ENCODE measurements at places on chromosomes 2 and 18.

- DNase-seq: no peak
Observed at GRCh38 chr2:145344076-145344724, 824.3 kb upstream of the ZEB2 start.

DNA sequence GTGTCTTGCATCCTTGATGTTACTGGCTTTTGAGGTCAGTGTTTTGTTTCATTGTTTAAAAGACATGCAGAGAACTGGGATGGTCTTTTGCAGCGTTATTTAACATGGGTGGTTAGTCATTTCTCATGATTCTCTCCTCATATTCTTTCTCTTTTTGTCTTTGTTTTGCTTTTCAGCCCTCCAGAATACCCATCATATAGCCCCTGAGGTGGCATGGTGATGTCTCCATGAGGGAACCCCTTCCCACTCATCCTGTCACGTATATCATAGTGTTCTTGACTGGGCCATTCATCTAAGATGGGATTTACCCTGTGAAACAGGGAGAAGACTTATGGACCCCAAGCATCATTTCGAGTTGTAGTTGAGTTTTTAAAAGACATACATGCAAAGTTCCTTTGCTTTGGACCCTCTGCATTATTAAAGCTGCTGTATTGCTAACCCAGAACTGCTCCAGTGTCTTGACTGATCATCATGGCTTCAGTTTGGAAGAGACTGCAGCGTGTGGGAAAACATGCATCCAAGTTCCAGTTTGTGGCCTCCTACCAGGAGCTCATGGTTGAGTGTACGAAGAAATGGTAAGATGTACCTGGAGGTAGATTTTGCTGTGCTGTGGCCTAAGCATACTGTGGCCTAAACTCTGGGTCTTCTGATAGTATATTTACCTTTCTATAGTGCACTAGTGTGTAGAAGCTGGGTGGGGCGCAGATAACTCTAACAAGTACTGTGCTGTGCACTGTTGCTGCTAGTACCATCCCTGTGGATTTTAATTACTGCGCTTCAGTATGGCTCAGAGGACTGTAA is 1.4 kb downstream of the EHBP1 start:
- DNase-seq: no peak

- DNase-seq: no peak
Observed at GRCh38 chr2:209114588-209115240, 309.1 kb upstream of the MAP2 start.

DNA sequence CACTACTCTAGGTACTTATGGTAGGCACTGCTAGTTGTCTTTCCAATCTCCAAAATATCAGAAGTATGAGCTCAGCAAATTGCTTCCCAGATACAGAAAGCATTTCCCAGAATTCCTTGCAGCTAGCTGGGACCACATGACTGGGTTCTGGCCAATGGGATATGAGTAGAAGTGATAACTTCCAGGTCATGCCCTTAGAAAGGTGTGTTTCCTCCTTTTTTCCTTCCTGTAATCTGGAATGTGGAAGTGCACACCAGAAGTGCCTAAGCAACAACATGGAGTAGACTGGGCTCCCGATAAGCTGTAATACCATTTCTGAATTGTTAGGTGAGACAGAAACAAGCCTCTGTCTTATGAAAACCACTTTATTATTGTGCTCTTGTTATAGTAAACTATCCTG is 279.8 kb downstream of the ZNF385B start:
- no peak for DNase-seq

- no peak for DNase-seq
Observed at GRCh38 chr2:174587579-174587978, 10.0 kb downstream of the WIPF1 start.

GRCh38 chr2:10873790-10874437 is 37.8 kb upstream of the KCNF1 start:
- no peak for DNase-seq

GRCh38 chr2:138223319-138223718 is 259.0 kb downstream of the HNMT start:
- no peak for DNase-seq

DNA sequence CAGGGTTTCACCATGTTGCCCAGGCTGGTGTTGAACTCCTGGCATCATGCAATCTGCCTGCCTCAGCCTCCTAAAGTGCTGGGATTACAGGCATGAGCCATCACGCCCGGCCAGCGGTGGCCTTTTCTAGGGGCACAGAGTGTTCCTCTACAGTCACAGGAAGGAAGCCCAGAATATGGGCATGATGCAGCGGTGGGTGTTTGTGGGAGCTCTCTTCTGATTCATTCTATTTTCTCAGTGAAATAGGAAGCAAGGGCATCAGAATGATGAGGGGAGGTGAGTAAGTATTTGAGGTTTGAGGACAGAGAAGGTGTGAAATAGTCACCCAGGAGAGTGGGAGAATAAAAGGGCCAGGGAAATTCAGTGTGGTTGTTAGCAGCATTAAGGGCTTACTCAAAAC is 70.3 kb upstream of the PSME4 start:
- DNase-seq: peak; percentile 66

- DNase-seq: peak; percentile 4
Observed at GRCh38 chr2:238784671-238785527, 63.0 kb upstream of the TWIST2 start.

GRCh38 chr18:3089579-3089978 is 76.6 kb upstream of the LPIN2 start:
- no peak for DNase-seq

DNA sequence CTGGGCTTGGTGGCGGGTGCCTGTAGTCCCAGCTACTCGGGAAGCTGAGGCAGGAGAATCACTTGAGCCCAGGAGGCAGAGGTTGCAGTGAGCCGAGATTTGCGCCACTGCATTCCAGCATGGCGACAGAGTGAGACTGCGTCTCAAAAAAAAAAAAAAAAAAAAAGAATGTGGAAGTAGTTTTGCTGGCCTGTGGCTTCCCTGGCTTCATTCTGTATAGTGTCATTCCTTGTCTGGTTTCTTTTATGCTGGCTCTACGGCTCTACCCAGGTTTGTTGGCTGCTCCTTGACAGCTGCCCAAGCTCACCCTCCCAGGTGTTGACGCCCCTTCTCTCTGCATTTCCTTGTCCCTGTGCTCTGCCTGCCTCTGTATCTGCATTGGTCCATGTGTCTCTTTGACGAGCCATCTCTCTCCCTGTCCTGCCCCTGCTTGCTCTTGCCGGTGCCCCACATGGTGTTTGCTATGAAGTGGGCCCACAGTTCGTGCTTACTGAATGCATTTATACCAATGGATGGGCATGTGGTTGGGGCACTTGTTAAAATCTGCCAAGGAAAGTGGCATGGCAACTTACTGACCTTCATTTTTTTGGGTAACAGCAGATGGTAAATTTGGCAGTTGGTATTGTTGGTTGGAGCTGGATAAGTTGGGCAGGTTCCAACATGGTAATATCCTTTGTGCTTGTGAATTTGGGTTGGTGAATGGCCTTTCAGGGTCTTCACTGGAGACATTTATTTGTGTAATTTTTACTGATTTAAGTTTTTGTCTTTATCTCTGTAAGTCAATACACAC is 113.9 kb downstream of the MAP4K4 start:
- no peak for DNase-seq

DNA sequence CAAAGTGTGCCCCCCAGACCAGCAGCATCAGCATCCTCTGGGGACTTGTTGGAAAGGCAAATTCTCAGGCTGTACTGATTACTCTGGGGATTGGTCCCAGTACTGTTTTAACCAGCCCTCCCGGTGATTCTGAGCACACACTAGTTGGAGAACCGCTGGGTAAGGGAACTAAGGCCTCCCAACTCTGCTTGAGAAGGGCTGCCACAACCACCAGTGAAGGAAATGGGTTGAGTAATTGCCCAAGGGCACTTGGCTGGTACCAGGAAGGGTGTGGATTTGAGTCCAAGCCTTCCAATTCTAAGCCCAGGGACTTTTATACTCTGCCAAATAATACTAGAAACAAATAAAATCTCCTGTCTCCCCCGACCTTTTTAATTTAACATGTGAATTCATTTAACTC is 219.9 kb downstream of the SETBP1 start:
- no peak for DNase-seq

GRCh38 chr18:36757991-36758390 is 70.8 kb downstream of the TPGS2 start:
- no peak for DNase-seq

- DNase-seq: no peak
Observed at GRCh38 chr2:3517948-3518495, 1.3 kb downstream of the ADI1 start.

DNA sequence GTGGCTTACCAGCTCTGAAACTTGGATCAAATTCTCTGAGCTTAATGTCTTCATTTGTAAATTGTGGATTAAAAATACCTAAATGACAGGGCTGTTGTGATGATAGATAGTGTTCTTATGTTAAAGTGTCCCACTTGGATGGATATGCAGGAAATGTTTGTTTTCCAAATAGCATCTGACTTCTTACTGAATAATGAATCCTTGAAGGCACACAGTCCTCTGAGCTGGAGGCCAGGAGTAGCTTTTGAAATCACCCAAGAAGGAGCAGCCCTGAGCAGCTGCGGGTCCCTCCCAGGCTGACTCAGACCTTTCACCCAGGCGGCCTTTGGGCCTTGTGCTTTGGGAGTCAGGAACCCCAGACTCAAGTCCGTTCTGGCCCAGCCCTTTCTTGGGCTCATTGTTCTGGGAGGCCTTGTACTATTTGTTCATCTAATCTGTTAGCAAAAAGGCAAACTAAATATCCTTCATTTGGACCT is 173.0 kb upstream of the GATA6 start:
- DNase-seq: no peak

GRCh38 chr18:52607985-52608384 is 268.0 kb downstream of the DCC start:
- DNase-seq: no peak

DNA sequence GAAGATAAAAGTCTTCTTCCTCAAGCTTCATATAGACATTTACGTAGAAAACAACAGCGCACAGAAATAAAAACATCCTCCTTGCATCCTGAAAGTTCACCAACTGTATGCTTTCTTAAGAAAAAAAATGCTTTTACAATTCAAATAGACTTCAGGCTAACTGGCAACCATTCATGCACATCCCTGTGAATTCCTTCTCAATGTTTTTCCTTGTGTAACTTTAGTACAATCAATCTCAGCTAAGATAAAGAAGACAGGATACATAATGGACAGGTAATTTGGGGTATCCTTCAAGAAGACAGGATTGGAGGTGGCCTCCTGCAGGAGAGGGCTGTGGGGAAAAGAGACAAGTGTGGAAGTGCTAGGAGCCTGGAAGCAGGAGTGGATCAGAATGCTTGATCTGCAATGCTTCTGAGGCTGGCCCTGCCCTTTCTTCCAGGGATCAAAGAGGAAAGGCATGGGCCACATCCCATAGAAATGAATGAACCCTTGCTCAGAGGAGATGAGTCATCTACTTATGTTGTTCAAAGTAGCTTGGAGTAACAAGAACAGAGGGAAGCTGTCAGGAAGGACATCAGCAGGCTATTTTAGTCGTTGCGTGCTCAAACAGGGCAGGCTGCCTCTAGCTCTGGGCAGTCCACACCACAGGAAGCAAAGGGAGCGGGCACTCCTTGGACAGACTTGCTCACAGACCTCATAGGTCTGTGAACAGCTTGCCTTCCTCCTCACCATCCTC is 126.6 kb downstream of the TMEM131 start:
- DNase-seq: no peak

DNA sequence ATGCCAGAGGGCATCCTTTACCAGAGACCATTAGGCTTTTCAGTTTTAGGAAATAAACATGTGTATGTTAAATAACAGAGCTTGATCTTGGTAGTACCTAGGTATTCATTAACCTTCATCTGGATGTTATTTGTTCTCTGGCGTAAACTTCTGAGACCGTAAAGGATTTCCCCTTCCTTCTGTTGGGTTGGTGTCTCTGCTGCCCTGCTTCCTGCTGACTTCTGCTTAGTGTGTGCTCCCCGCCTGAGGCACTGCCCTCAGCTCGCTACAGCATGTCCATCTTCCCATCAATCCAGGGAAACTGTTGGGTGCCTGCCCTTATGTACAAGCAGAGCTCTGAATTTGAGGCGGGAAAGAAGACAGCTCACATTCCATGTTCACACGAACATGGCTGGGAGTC is 177.9 kb downstream of the TPGS2 start:
- DNase-seq: no peak

GRCh38 chr18:45557779-45558178 is 57.5 kb upstream of the SLC14A2 start:
- DNase-seq: no peak

- no peak for DNase-seq
Observed at GRCh38 chr18:52403291-52404021, 63.5 kb downstream of the DCC start.

Measured in stimulated activated CD8-positive, alpha-beta memory T cell treated with anti-CD3 and anti-CD28 coated beads, Interleukin-15, amount 100 ng/mL, for 48 hours (primary cell).